Frontal cortex (tissue), 4 donors: ENCODE measurements at places on chromosomes 16 and 17. TPM values are rescaled to one million over a fixed set of nuclear protein-coding genes. Genes with fewer than 3 reads are reported as not detected.

Gene PPP1R27
- total RNA-seq = not detected

Gene NAT9
- total RNA-seq = 13.9 TPM

Gene MT1E
- 5.7 TPM for total RNA-seq

Gene PIGW
- 3.3 TPM for total RNA-seq

Gene SCARF1
- 3.3 TPM for total RNA-seq

Gene UBALD1
- total RNA-seq = 1.6 TPM

Gene TCAP
- 0.82 TPM for total RNA-seq

Gene ACSM5
- total RNA-seq = under 0.01 TPM
